Right renal pelvis (tissue), 4 donors: ENCODE measurements at places on chromosomes 3 and 15. TPM values are rescaled to one million over a fixed set of nuclear protein-coding genes. Genes with fewer than 3 reads are reported as not detected.

DNA sequence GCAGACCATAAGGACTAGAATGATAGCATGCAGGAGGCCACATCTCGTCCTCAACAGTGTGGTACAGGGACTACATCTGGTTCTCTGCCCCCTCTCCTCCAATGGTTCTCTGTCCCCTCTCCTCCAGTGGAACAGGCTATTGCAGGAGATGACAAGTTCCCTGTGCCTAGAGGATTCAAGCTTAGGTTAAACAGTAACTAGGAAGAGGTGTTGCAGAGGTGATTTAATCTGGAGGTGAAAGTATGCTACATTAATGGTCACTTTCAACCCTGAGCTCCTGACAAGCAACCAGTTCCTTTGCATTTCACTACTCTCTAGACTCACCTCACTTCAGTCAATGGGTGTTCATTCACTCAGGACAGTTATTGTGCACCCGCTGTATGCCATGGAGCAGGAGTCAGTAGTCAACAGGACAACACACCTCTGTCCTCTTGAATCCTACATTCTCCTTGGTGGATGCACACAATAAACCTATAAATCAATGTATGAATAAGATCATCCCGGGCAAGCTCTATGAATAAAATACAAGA is 16.0 kb downstream of the SPATA12 start:
- DNase-seq, result no peak

DNA sequence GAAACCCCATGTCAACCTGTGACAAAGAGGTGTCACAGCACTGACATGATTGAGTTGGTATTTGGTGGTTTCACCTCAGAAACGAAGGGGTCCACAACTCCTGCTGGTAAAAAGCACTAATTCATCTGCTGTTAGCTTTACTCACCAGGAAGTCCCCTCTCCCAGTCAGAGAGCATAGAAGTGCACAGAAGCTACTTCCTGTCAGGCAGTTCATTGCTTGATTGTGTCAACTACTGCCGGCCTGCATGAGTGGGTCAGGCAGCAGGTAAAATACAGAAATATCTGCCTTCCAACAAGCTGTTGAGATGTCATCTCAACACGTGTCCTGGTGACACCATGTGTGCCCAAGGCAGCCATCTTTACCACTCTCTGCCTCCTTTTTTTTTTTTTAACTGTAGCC is 596.6 kb upstream of the NR2F2 start:
- no peak for DNase-seq

The GHSR gene
- polyA plus RNA-seq, result not detected

GRCh38 chr3:87949189-87949878 is 109.5 kb downstream of the CGGBP1 start:
- no peak for DNase-seq

The ANKDD1A gene
- polyA plus RNA-seq, result 5.6 TPM

DNA sequence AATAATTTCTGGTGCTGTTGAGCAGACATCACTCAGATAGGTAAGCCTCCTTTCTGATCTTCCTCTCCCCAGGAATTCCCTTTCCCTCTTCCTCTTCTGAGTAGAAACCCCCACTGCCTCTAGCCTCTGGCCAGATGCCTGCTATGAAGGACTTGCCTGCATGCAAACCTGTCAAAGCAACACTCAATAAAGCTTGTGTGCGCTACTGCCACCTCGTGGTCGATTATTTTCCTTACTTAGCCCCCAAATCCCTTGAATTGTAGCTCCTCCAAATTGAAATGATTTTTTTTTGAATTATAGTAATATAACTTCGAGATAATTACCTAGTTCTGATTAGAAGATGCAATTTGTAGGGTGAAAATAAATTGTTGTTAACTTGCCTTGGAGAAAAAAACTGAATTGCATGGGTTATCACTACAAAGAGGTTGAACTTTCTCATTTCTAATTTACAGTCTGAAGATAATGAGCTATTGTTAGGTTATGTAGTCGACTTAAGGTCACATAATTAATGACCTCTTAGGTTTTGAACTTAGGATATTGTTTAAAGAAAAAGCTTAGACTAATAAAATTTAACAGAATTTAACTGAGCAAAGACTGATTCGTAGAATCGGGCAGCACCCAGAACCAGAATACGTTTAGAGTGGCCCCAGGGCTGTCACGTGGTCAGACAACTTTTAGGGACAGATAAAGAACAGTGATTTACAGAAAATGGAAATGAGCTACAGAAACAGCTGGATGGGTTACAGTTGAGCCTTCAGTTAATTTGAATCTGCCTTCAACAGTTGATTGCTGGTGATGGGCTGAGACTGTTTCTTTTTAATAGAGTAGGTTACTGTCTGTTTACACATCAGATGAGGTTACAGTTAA is 269.3 kb downstream of the ARPP21 start:
- peak; percentile 62 for DNase-seq

The SLC12A1 gene
- polyA plus RNA-seq, result 470 TPM

- DNase-seq, result no peak
These were observed 418.9 kb upstream of the TPRG1 start for GRCh38 chr3:188752850-188753249.

The FES gene
- polyA plus RNA-seq, result 15.9 TPM

- no peak for DNase-seq
These were observed 70.8 kb downstream of the RAB11A start for GRCh38 chr15:65939901-65940617.

DNA sequence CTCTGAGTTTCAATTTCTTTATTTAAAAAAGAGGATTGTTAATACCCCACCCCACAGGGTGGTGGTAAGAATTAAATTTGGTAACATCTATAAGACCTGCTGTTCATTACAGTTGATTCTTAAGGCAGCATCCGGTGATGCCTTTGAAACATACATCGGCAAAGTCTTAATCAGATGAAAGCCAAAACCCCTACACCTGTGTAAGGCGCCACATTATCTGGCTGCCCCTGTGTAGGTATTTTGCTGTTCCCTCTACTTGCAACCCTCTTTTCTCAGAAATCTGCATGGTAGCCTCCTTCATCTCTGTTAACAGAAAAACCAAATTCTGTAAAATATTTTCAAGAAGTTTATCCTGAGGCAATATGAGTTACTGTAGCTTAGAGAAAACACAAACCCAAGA is 90.0 kb downstream of the ST6GAL1 start:
- no peak for DNase-seq

GRCh38 chr3:182303169-182303568 is 490.1 kb upstream of the ATP11B start:
- DNase-seq, result no peak

The TLE3 gene
- 28.9 TPM for polyA plus RNA-seq

DNA sequence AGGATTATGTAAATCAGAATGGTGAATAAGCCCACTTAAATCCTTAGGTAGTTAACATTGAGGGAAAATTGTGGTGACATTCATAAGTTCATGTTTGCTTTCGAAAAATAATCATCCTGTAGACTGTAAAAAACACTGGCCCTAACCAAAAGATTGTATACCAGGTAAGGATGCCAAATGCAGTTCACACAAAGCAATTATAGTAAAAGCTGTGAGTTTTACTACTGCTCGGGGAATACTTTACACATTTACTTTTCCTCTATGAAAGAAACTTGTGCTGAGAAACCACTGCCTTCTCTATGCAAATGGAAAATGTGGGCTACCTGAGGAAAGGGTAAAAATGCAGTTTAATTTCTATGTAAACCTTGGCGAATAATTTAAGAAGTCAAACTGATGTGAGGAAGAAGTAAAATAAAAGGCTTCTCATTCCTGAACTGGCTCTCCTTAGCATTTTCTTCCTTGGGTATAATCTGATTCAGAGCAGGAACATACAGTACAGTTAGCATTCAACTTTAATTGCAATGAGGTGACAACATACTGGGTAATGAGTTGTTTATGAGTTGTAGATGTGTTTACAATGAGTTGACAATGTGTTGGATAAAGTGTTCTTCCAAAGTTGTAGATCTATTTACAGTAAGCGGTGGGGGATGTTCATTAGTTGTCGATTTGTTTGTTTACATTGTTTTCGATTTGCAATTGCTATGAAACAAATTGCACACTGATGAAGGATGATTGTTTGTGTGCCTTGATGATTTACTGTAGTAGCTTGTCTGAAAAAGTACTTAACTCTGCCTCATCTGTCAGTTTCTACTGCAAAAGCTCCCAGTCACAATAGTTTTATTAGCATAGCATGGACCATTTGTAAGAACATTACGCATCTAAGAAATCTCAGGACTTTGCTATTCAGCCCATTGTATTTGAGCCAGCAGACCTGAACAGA is 453.0 kb upstream of the DPH6 start:
- no peak for DNase-seq

GRCh38 chr3:191292243-191293015 is 36.8 kb upstream of the CCDC50 start:
- no peak for DNase-seq

DNA sequence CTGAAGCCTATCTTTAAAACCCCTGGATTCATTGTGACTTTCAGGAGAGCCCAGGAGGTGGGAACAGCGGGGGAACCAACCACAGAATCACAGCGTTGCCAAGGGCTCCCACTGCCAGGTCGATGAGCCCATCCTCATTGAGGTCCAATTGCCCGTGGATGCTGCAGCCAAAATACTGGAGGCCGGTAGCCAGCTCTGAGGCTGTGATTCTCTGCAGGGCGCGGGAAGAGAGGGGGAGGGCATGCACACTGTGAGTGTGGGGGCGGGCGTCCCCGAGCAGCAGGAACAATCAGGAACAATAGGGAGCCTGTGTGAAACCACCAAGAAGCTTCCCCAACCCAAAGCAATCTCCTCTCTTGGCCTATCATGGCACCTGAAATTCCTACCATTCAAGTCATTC is 53.4 kb downstream of the FEM1B start:
- no peak for DNase-seq

DNA sequence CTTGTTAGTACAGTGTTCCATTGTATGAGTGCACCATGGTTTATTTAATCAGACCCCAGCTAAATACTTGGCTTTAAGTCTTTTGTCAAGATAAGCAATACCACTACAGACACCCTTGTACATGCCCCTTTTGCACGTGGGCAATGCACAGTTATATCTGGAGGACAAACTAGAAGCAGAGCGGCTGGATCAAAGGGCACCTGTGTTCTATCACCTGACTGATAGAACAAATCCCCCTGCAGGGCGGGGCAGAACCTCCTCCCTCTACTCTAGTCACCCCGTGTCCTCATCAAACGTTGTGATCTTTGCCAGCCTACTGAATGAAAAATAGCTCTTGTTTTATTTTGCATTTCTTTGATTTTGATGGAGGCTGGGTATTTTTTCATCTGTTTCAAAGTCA is 314.9 kb downstream of the TLE3 start:
- DNase-seq, result no peak

- DNase-seq, result peak; percentile 20
These were observed 36.7 kb downstream of the CIP2A start for GRCh38 chr3:108552267-108553159.

The CPN2 gene
- polyA plus RNA-seq, result 0.18 TPM

GRCh38 chr3:188747489-188747888 is 424.3 kb upstream of the TPRG1 start:
- no peak for DNase-seq

The TRH gene
- polyA plus RNA-seq, result 0.51 TPM

DNA sequence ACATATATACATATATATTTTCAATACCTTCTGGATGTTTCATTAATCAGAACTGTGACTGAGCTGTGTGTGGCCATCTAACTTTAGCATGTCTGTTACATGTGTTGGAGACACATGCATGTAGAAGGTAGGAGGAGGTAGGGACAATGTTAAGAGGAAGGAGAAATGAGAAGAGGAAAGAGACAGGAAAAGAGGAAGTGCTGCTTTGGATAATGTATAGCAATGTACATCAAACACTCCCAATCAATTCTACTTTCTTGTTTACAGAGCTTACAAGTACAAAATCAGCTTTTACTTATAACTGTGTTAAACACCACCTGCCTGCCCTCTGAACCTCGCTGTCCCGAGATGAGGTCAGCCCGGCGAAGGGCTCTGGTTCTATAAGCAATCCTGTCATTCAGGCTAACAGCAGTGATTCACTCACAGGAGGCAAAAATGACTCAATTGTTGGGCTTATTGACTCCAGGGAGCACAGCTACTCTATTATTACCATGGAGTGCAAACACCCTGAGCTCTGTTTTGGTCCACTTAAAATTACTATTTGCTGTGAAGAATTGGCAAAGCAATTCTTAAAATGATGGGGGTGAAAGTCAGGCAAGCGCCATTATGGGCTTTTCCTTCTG is 188.9 kb downstream of the MEIS2 start:
- no peak for DNase-seq

The ZPLD1 gene
- polyA plus RNA-seq, result 0.85 TPM

The ZCWPW2 gene
- 2.2 TPM for polyA plus RNA-seq

DNA sequence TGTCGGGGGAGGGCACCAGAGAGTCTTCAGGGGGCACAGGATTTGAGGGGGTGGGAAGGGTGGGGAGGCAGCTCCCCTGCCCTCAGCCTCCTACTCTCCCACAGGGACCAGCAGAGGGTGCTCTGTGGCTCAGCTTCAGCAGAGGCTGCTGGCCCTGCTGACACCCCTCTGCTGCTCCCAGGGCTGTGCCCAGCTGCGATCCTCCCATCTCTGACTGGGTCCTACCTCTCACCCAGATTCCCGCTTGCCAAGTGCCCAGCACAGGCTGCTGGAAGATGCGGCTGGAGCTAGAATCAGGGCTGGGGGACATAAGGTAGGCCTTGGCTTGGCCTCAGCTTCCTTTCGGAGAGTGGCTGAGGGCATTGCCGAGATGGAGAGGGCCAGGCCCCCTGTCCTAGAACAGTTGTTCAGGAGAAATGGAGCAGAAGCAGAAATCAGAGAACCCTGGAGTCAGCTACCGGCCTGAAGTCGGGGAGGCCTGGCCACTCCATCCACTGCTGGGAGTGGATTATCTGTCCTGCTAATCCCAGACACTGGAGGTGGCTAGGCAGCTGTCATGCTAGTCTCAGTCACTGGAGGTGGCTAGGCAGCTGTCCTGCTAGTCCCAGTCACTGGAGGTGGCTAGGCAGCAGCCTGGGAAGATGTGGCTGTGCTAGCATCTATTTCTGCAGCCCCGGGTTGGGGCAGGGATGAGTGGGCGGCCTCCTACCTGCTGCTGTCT is 3.9 kb downstream of the GRM2 start:
- no peak for DNase-seq

The HCLS1 gene
- 6.1 TPM for polyA plus RNA-seq

The SLC22A13 gene
- polyA plus RNA-seq, result 1.9 TPM

- no peak for DNase-seq
These were observed 116.6 kb downstream of the CHDH start for GRCh38 chr3:53729618-53730017.

The LAMB2 gene
- polyA plus RNA-seq, result 405 TPM

The IL17RE gene
- polyA plus RNA-seq, result 11.5 TPM

- DNase-seq, result no peak
These were observed 568.7 kb upstream of the BCHE start for GRCh38 chr3:166405896-166406295.

DNA sequence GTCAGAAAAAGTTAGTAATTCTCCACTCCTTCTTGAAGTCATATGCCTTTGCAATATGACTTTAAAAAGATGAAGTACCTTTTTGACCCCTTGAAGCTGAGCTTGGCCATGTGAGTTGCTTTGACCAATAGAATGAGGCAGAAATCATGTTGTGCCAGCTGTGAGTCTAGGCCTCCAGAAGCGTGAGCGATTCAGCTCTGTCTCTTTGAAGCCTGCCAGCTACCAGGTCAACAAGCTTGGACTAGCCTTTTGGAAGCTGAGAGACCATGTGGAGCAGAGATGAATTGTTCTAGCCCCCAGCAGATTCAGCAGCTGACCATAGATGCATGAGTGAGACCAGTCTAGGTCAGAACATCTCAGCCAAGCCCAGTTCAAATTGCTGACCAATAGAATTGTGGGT is 69.8 kb upstream of the EOMES start:
- DNase-seq, result no peak

The PLA2G4E gene
- 0.03 TPM for polyA plus RNA-seq

The DET1 gene
- polyA plus RNA-seq, result 15.0 TPM

The CCDC174 gene
- polyA plus RNA-seq, result 31.9 TPM

- DNase-seq, result no peak
These were observed 3.3 kb upstream of the CD96 start for GRCh38 chr3:111538681-111539083.

- DNase-seq, result no peak
These were observed 101.0 kb downstream of the ATG7 start for GRCh38 chr3:11373235-11373634.
